Activated naive CD8-positive, alpha-beta T cell treated with anti-CD3 and anti-CD28 coated beads, Interleukin-2, amount 50 U/mL, for 24 hours (primary cell): ENCODE measurements at places on chromosomes 4 and X.

- no peak for DNase-seq
Measured at GRCh38 chr4:109977854-109978501, 65.3 kb downstream of the EGF start.

GRCh38 chr4:61246034-61246433 lies 45.9 kb downstream of the ADGRL3 start:
- DNase-seq, result no peak

DNA sequence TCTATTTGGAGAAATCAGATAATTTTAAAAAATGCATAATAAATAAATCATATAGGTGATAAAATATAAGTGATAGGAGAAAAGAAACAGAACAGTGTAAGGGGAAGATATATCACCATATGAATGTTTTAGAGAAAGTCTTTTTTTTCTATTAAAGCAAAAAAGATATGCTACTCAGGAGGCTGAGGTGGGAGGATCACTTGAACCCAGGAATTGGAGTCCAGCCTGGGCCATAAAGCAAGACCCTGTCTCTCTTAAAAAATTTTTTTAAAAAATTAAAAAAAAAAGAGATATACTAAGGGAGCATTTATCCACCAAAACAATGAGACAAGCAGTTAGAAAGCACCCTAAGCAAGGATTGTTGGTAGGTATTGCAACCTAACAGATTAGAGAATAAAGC lies 6.1 kb downstream of the TMEM156 start:
- DNase-seq, result no peak

DNA sequence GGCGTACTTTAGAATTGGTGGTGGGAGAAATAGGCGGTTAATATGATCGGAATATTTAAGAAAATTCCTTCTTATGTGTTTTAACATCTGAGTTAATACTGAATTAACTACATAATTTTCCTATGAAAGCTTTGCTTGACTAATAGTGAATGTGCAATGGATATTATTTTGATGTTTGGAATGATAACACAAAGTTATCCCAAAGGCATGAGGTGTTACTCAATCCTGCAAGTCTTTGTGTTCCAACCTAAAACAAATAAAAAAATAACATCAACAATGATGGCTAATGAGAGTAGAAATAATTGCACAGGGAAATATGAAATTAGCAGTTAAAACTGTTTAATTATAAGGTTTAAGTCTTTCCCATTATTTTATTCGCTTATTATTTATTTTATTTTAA lies 183.6 kb upstream of the ARSJ start:
- DNase-seq, result no peak

GRCh38 chr4:67531379-67531962 lies 13.8 kb downstream of the CENPC start:
- no peak for DNase-seq

DNA sequence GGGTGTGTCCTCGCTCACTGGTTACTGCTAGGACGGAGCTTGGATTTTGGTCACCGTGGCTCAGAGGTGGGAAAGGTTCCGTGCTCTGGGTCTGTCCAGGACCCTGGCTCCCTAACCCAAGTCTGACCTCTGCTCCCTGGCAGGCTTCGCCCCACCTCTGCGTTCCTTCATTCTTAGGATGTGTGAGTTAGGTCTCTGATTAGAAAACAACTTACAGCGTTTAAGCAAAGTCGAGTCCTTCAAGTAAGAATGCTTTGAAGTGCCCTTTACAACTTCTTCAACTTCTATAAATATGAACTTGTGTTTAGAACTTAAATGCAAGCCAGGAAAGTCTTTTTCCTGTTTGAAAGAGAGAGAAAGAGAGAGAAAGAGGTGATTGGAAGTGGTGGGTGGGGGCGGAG lies 891 bp downstream of the TLR2 start:
- DNase-seq, result no peak
